ENCODE measurements at places on chromosomes 11 and 22.

DNA sequence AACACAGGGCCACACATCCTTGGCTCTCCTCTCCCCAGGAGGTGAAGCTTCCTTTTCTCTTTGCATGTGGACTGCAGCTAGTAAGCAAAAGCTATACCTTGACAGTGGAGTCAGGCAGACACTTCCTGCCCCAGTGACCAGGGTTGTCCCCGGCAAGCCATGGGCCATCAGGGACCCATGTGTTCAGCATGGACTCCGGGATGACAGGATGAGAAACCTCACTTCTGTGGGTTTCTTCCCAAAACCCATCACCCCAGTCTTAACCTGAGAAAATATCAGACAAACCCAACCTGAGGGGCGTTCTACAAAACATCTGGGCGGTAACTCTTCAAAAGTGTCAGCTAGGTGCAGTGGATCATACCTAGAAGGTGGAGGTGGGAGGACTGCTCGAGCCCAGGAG is 40.2 kb downstream of the GNB1L start:
- no peak for DNase-seq

DNA sequence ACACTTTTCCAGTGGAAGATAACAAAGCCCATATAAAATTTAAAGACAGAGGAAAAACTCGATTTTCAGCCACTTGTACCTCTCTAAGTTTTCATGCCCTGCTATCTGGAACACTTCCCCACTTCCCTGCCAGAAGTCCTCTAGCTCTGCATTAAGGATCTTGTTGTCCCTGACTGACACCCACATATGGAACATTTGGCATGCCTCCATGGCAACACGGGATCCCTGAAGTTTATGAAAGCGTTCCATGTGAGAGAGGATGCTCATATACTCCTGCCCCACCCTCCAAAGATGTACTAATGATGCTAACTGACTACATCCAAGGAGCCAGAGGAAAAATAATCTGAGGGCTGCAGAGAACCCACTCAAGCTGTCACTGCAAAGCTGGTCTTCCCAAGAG is 8.8 kb upstream of the C11orf91 start:
- no peak for DNase-seq

DNA sequence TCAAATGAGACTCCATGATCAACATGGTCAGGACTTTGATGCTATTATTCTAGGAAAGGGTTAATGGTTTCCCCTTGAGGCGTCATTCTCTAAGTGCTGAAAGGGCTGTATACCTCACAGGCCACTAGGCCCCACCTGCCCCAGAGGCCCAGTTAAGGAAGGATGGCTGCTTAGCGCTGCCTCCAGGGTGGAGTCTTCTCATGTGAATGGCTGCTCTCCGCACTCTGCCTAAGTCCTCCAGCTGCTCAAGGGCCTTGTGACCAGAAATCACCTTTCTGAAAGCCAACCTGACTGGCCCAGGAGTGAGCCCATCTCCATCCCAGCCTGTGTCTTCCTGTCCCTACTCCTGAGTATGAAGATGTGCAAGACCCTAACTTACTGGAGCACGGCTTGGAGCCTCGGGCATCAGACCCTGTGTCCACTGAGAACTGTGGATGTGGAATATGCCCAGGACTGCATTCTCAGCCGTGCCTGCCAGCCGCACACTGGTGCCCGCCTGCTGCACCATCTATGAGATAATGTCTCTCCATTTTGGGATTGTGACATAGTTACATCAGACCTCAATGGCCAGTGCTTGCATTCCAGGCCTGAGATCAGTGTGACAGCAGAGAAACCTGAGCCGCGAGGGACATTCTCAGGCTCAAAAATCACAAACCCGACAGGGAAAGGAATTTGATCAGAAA is 51.0 kb downstream of the SNX19 start:
- no peak for DNase-seq

DNA sequence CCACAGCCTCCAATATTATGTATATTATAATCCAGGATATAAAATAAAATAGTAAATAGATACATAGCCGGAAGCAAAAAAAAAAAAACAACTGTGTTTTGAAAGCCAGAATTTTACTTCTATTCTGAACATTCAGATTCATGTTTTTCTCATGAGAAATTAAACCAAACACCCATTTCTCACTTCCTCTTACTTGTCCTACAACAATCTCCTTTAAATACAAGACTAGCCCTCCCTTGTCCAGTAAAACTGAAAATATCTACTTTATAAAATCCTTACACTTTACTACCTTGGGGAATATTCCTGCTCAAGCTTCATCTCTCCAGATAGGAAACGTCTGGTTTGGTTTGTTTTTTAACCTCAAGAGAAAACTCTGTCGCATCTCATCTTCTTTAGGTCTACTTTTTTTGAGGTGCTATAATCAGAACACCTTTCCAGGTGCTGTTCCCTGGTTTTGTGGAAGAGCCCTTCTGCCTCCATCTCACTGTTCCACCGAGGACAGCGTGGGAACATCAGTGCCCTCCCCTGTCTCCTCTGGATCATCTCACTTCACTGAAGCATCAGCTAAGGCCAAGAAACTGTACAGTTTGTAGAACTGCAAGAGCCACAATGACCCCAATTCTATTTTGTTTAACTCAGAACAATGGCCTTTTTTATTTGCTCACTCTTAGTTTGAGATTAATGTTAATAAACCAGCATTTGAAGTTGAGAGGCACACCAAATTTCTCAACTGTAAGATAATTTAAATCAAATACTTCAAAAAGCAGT is 82.0 kb upstream of the ARHGAP32 start:
- DNase-seq, result no peak

DNA sequence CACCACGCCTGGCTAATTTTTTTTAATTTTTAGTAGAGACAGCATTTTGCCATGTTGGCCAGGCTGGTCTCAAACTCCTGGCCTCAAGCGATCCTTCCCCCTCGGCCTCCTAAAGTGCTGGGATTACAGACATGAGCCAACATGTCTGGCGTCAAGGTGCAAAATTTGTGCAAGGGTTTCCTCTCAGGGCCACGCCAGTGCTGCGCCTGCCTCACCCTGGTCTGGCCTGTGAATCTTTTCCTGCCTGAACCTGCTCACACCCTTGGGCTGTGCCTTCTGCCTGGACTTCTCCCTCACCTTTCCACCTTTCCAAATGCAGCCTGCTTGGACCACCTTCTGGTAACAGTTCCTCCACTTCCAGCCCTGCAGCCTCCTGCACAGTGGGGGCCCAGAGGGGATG is 43.4 kb downstream of the MCM5 start:
- no peak for DNase-seq

GRCh38 chr11:47326198-47326597 is 26.3 kb downstream of the MYBPC3 start:
- no peak for DNase-seq

GRCh38 chr11:46414879-46415278 is 23.3 kb upstream of the CHRM4 start:
- DNase-seq, result no peak

- DNase-seq, result no peak
Observed at GRCh38 chr11:17395978-17396377, 7.5 kb upstream of the KCNJ11 start.

DNA sequence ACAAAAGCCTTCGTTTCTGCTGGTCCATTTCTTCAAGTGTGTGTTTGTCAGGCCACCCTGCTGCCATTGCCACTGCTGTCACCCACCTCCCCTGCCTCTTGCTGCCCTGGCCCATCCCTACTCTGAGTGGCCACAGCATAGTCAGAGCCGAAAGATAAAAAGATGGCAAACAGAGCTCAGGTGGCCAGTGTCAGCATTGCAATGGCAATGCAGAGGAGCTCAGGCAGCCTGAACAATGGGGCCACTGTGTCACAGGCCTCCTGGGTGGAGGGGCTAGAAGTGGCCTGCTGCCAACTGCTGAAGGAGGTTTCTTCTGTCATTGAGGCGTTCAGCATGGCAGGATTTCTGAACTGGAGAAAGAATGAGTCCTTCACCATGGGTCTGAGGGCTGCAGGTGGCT is 137.1 kb downstream of the CSNK2A3 start:
- DNase-seq, result no peak

DNA sequence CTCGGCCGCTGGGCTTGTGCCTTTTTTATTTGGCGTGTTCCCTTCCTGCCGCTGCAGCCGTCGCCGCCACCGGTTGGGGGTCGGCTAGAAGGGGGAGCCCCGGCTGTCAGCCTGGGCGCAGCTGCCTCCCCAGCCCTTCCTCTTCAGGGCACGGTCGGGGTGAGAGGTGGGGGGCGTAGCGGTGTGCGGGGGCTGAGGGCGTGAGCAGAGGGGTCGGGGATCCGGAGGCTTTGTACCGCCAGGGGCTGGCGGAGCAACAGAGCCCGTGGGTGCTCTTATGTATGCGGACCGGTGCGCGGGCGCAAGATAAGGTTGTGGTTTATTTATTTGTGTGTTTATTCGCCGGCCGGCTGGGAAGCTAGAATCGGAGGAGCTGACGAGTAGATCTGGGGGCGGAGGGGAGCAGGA is 477 bp downstream of the ZBTB16 start:
- DNase-seq, result no peak

DNA sequence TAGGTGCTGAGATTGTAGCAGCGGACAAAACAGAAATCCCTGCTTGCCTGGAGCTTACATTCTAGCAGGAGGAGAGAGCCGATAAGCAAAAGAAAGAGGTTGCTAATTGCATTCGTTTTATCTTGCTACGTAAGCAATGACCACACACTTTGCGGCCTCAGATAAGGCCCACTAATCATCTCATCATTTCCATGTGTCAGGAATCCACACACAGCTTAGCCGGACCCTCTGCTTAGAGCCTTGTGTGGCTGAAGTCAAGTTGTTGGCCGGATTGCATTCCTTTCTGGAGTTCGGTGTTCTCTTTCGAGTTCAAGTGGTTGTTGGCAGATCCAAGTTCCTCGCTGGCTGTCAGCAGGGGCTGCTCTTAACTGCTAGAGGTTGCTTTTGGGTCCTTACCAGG is 101.6 kb downstream of the CHST1 start:
- no peak for DNase-seq

DNA sequence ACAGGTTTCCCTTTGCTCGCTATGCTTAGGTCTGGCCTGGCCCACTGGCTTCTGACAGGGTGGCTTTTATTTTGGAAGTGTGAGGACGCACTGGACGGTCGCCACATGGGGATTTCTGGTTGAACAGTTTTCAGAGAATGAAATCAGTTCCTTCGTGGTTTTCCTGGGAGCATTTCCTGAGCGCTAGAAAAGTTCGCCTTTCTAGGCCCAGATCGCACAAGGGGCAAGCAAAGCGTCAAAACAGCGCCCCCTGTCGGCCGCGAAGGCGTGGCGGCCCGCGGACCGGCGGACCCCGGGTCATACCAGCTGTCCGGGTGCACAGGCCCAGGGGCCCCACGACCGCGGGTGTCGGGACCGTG is 12.7 kb upstream of the CYP2R1 start:
- DNase-seq, result peak; percentile 58
